ENCODE measurements at places on chromosomes 5 and 9.

- DNase-seq, result no peak
Measured at GRCh38 chr5:14767735-14768507, 103.4 kb downstream of the OTULIN start.

DNA sequence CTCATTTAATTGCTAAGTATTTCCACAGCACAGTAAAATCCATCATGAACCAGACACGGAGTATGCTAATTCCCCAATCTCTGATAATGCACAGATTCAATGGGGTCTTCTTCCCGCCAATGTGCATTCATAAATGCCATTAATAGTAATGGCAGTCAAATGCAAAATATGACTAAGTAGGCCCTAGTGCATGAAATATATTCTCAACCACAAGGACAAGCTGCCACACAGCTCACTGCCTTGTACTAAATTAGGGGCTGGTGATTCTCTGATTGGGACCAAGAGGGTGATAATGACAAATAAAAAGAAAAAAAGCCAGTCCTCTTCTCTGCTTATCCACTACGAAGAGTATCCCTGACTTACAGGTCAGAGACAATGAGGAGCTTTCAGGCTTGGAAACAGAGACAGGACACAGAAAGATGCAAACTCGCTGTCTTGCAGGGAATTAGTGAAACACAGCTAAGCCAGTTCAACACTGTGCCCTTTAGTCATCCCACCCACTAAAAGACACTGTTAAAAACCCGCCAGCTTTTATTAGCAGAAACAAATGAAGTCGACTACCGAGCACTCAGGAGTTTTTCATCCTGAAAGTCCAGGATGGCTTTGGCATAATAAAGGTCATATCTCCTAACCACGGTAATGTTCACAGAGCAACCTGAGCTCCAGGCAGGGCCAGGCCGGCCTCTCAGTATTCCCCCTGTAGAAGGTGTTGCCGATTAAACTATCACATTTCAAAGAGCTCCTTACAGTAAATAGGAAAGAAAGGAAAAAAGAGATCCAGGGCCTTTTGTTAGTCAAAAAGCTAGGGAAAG lies 148.1 kb downstream of the EBF1 start:
- DNase-seq, result no peak

- DNase-seq, result no peak
Measured at GRCh38 chr5:109388407-109388806, 21.4 kb downstream of the PJA2 start.

DNA sequence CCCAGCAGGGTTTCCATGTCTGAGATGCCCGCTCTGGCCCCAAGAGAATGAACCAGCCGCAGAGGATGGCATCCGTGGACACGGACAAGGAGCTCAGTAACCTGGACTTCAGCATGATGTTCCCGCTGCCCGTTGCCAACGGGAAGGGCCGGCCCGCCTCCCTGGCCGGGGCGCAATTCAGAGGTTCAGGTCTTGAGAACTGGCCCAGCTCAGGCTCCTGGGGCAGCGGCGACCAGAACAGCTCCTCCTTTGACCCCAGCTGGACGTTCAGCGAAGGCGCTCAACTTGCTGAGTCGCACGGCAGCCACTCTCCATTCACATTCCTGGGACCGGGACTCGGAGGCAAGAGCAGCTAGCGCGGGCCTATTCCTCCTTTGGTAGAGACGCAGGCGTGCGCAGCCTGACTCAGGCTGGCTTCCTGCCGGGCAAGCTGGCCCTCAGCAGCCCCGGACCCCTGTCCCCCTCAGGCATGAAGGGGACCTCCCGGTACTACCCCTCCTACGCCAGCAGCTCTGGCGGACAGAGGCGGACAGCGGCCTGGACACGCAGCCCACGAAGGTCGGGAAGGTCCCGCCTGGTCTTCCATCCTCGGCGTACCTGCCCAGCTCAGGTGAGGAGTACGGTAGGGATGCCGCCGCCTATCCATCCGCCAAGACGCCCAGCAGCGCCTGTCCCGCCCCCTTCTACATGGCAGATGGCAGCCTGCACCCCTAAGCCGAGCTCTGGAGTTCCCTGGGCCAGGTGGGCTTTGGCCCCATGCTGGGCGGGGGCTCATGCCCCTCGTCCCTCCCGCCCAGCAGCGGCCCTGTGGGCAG lies 74.4 kb downstream of the INSL6 start:
- no peak for DNase-seq

- DNase-seq, result no peak
Measured at GRCh38 chr5:127369796-127370195, 79.2 kb downstream of the MEGF10 start.

- peak; percentile 88 for DNase-seq
Measured at GRCh38 chr5:131252824-131253171, 11.1 kb upstream of the CDC42SE2 start.

DNA sequence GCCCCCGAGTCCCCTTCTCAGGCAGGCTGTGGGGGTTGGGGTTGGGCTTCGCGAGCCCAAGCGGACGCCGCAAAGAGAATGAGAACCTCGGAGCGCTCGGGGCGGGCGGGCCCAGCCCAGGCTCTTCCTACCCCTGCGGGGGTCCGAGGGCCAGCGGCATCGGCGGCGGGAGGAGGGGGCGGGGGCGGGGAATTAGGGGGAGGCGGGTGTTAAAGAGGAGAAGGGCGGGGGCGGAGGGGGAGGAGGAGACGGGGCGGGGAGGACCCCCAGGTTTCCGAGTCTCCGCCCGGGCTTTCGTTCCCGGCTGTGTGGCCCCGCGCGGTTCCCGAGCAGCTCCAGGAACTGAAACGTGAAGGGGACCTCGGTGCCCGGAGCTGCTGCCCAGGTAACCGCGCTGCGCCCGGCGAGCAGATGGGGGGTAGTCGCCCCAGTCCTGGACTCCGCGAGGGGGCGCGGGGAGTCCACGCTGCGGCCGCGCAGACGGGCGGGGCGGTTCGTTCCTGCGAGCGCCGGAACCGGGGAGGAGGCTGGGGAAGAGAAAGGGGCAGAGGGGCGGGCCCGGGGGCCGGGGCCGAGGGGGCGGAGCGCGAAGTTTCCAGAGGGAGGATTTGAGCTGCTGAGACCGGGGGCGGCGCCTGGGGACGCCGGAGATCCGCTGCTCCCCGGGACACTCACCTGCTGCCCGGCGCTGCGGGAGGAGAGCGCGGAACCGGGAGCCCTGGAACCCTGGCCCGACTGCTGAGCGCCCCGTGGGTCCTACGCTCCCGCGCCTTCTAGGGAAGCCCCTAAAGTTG lies 38.4 kb upstream of the PLEKHG4B start:
- no peak for DNase-seq

DNA sequence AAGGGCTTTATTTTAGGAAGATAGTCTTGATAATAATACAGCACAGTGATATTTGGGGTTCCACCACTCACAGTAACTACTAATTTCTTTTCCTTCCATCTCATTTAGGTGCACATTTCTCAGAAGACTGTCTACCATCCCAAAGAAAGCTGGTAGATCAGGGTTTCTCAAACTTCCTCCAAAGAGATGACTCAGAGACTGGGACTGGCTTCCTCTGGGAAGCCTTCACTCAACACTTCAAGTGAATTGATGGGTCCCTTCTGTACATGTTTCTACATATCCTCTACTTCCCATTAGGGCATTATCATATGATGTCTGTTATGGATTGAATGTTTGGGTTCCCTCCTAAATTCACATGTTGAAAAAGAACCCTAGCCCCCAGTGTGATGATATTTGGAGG lies 138.5 kb downstream of the SPOCK1 start:
- peak; percentile 3 for DNase-seq

DNA sequence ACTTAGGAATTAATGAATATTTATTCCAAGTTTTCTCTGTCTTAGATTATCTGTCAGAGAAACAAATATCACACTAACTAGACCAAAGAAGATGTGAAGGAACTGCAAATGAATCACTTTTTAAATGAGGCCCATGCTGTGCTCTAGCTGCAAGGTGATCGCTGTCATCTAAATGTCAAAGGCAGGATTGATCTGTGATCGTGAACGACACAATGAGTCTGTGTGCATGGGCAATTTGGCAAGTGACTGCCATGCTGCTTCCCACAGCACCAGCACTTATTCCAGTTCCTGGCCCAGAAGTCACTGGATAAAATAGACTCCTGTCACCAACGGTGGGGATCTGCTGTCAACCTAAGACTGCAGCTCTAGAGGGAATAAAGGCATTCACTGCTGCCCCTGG lies 141.2 kb downstream of the TRIM36 start:
- DNase-seq, result no peak

DNA sequence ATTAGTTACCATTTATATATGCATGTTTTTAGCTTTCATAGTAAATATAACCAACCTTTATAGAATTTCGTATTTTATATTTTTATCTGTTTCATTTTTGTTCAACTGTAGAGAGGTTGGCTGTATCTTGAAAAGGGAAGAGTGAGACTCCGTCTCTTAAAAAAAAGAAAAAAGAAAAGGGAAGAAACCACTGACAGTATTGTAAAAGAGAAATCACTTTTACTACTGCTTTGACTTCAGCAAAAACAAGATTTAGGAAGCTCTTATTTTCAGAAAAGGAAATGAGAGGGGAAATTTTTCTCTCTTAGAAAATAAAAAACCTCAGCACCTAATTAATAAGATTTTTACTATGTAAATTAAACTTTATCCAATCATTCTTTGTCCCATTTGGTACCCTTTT lies 14.4 kb downstream of the POLK start:
- peak; percentile 44 for DNase-seq

- no peak for DNase-seq
Measured at GRCh38 chr5:127355337-127355736, 64.7 kb downstream of the MEGF10 start.

- DNase-seq, result no peak
Measured at GRCh38 chr5:178196986-178197385, 7.3 kb upstream of the HNRNPAB start.
